ENCODE measurements at places on chromosomes 2 and 18.
A peak's percentile ranks its signal among the peaks of the same experiment; 100 is the strongest.

GRCh38 chr2:176669398-176670174, 400.3 kb downstream of the MTX2 start:
- DNase-seq: no peak

GRCh38 chr2:175012516-175012915, 7.3 kb upstream of the CHN1 start:
- DNase-seq: no peak

GRCh38 chr2:66547118-66547517, 112.2 kb downstream of the MEIS1 start:
- no peak for DNase-seq

- DNase-seq: no peak
These were observed 9.5 kb upstream of the GRHL1 start for GRCh38 chr2:9941996-9942390.

DNA sequence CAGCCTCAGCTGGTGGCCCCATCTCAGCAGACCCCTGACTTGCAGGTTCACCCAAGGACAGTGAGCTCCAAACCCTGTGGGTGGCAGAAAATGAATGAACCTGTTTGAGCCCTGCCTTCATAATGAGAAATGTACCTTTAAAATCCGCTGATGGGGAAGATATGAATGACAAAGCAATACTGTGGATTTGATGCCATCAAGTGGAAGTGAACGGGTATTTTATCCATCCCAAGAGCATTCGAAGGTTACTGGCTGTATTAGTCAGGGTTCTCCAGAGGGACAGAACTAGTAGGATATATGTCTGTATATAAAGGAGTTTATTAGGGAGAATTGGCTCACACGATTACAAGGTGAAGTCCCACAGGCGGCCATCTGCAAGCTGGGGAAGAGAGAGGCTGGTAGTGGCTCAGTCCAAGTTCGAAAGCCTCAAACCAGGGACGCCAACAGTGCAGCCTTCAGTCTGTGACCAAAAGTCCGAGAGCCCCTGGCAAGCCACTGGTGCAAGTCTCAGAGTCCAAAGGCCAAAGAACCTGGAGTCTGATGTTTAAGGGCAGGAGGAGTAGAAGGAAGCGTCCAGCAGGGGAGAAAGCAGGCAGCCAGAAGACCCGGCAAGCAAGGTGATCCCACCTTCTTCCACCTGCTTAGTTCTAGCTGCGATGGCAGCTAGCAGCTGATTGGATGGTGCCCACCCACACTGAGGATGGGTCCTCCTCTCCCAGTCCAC, 32.1 kb downstream of the TOGARAM2 start:
- no peak for DNase-seq

GRCh38 chr2:118968042-118968441, 26.0 kb downstream of the MARCO start:
- DNase-seq: no peak

- no peak for DNase-seq
These were observed 46.1 kb upstream of the FRZB start for GRCh38 chr2:182912518-182912915.

DNA sequence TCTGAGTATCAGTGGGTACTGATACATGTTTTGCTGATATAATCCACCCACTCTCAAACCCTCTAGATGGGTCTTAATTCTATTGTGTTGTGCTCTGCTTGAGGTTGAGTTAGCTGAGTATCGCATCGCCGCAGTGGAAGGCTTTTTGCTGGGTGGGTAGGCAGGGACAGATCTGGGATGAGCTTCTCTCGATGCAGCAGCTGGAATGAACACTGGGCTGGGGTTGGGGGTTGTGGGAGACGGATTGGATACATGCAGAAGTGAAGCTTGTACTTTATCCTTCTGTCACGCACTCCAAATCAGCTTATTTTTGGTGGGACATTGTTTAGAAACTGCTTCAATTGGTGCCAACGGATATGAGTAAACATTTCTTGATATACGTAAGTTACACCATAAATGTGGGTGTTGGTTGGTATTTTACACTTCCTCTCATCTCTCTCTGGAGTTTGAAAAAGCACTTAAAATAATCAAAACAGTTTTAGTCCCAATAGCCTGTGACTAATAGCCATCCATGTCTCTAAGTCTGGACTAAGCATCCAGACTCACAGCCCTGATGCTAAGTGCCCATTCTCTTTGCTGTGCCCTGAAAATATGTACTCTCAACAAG, 107.1 kb downstream of the POLE4 start:
- no peak for DNase-seq

- DNase-seq: peak; percentile 88
These were observed 112.2 kb downstream of the OSBPL6 start for GRCh38 chr2:178306352-178307073.

GRCh38 chr2:53265544-53266299, 501.9 kb upstream of the CHAC2 start:
- DNase-seq: no peak

DNA sequence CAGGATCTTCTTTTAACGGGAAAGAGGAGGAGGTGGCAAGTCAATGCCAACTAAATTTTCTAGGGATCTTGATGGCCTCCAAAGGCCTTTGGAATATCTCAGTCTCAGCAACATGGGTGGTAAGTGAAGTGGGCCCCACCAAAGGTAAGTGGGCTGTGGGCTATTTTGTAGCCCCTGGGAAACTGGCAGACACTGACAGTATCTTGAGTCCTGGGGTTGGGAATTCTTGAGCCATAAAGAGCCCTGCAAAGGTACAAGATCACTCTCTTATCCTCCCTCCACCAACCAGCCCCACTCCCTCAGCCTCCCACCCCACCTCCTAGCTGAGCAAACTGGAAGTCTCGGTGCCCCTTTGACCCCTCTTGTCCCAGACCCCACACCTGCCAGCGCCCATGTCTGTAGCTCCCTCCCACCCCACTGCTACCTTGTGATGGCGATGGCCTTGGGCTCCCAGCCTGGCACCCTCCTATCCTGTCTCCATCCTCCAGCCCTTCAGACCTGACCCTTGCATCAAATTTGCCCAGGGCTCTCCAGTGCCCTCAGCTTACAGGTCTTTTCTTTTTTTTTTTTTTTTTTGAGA, 8.5 kb downstream of the ATP6V1B1 start:
- no peak for DNase-seq

DNA sequence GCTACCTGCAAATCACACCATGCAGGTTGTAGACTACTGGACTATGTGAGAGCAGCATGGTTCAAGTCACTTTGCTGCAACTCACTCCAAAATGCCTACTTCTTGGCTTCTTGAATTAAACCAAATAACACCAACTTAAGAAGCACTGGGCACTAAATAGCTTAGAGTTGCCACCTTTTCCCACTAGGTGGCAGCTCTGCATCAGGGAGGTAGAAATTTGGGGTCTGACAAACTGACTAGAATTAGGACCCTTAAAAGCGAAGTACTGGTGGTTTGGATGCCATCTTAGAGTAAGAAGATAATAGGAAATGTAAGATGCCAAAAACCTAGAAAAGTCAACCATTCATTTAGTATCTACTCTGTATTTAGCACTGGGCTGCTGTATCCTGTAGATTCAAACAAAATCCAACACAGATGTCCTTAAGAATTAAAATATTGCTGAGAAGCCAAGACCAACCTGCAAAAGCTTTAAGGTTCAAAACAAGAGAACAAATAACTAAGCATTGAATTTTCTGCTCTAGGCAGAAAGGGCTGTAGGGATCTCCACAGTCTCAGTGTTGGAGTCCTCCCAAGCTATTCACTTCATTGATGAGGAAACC, 65.5 kb downstream of the CCBE1 start:
- no peak for DNase-seq

DNA sequence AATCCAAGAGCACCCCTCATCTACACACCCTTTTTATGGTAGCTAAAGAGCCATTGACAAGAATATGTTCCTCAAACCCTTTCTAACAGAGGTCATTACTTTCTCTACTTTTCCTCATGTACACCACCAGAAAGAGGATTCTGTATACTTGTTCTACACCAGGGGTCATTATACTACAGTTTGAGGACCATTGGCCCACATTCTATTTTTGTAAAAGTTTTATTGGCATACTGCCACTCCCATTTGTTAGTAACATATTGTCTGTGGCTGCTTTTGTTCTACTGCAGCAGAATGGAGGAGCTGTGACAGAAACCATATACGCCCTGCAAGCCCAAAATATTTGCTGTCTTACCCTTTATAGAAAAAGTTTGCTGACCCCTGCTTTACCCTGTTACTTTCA, 14.3 kb downstream of the HTR2B start:
- DNase-seq: no peak

GRCh38 chr2:147888680-147889079, 43.9 kb downstream of the ACVR2A start:
- no peak for DNase-seq

DNA sequence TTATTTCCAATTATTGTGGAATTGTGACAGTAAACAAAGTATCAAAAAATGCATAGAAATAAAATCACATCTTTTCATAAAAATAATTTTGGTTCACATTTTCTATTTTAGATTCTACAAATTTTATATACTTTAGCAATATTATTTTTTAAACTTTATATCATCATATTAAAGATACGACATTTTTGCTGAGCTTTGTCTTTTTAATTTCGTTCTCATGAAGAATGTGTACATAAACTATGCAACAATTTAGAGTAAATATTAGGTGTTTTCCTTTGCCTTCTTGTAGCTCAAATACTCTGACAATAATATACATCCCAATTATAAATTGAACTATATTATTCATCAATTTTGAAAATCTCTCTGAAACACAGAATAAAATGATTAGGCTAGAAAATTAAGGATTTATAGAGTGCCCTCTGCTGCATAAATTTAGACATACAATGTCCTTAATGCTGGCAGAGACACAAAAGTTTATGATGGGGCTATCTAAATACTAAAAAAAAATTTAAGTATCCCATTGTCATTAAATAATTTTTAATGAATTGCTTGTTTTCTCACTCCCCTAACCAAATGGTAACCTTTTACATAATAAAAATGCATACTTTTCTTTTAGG, 45.7 kb downstream of the CCDC102B start:
- DNase-seq: no peak

DNA sequence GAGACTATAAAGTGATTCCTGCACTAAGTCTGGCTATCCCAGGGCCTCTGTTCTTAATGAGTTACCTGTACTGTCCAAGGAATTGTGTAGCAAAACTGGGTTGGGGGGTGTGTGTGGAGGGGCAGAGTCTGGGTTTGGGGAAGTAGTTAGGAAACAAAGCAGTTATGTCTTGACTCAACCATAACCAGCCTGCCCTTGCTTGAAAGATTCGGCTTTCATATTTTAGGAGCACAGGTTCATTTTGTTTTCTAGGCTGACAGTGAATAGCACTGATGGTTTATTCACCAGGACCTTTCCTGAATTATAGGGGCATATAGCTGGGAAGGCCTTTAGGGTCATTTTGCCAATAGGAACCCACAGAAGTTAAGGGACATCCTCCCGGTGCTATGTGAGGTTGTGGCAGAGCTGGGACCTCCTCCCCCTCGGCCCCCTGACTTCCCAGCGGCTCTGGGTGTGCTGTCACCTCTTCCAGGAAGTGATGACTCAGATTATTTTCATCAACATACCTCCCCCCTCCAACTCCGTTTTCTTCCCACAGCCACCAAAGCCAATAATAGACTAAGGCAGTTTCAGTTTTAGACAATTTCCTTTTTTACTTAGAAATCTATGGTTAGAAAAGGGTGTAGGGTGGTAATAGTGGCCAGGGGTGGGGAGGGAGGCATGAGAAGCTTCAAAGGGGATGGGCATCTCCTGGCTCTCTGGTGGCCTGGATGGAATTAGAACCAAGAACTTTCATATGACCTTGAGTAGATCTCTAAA, 44.8 kb downstream of the SETBP1 start:
- no peak for DNase-seq

- no peak for DNase-seq
These were observed 4.4 kb downstream of the LPIN2 start for GRCh38 chr18:3008541-3008940.

GRCh38 chr2:165144315-165144714, 59.5 kb downstream of the SCN3A start:
- no peak for DNase-seq

- DNase-seq: no peak
These were observed 33.5 kb upstream of the CRIM1 start for GRCh38 chr2:36322108-36322507.

DNA sequence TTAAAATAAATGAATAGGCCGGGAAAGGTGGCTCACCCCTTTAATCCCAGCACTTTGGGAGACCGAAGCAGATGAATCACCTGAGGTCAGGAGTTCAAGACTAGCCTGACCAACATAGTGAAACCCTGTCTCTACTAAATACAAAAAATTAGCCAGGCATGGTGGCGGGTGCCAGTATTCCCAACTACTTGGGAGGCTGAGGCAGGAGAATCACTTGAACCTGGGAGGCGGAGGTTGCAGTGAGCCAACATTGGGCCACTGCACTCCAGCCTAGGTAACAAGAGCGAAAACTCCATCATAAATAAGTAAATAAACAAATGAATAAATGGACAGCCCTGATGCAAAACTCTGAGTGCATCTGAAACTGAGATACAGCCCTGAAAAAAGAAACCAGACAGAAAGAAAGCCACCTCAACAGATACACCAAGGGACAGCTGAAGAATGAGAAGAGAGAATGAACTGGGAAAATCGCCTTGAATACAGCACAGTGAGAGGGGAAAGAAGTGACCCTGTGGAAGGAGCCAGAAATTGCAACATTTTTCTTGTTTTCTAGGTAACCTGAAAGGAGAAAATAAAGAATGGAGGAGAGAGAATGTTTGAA, 64.4 kb downstream of the TRABD2A start:
- DNase-seq: no peak

DNA sequence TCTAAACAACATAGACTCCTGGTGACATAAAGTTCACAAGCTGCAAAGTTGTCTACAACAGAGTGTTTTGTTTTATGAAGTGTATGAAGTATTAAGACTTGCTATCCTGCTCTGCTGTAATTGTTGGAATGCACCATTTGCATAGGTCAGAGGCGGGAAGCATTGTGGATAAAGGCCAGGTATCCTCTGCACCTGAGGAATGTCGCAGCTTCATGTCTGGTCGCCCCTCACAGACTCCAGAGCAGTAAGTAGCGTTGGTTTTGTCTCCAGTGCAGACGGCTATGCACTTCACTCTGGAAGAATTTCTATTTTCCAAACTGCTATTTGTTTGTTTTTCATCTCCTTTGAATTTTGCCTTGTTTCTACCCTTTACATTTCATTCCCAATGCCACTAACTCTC, 63.1 kb downstream of the UNC80 start:
- no peak for DNase-seq

GRCh38 chr2:164371916-164372315, 249.4 kb downstream of the GRB14 start:
- DNase-seq: no peak

DNA sequence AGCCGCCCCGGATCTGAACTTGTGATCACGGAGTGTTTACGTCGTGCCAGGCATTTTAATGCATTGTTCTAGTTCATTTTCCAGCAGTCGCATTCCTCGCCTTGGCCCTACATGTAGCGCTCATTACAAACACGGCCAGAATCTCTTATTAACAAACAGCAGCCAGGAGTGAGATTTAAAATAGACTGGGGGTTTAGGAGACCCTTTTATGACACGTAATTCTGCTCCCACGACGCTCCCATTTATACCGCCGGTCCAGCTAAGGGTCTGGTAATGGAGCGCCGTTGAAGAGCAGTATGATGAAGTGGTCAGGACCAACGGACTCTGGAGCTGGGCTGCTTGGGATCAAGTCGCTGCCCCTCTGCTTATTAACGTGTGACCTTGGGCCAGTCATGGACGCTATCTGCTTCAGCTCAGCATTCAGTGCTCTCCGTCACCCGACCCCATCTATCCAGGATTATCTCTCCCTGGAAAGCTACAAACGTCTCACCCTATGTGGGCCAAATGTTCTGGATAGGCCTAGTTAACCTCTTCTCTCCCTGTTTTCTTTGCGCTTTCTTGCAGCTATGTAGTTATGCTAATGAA, 745 bp downstream of the MSH2 start:
- DNase-seq: no peak

Measured in NCI-H510A (cell line).